ENCODE measurements at places on chromosomes 7 and 10.

DNA sequence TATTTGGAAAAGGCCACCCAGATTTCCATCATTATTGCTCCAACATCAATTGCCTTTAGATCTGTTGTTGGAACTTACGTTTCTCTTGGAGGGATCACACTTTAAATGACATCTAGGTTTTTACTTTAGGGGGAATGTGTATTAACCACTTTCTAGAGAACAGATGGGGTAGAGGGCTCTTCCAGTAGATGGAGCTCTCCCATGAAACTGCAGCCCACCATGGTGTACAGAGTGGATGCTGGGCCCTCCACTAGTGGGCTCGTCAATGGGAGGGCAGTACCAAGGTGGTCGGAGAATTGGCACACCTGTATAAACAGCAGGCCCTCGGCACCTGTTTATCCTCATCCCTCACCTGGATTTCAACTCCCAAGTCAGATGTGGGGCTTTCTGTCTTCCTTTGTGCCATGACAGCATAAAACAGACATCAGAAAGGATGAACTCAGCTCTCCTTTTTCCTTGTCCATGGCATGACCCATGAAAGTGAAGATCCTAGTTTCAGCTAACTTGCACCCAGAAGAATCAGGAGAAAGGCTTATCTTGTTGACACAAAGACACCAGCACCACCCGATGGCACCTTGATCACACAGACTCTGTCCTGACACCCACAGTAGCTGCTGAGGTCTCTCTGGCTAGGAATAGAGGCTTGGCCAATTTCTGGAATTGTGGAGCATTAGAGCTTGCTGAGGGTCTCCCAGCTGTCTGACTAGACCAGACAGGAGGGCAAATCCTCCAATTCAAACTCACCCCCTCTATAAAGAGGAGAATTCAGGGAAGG lies 150.5 kb downstream of the CYP26A1 start:
- peak; percentile 7 for DNase-seq

DNA sequence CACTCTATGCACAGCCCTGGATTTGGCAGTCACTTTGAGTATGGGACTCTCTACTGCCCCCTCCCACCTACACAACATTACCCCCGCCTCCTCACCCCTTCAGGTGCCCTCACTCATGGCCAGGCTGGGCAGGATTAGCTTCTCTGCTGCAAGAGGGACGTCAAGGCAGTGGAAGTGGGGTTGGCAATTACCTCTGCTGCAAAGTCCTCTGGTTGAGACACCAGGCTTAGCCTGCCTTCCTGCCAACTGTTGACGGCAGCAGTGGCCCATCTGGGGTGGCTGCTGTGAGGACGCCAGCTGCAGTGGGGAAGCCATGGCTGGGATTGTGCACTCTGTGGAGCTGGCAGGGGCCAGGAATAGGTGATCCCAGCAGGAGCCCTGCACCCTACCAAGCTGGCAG lies 26.7 kb downstream of the SVIL start:
- no peak for DNase-seq

DNA sequence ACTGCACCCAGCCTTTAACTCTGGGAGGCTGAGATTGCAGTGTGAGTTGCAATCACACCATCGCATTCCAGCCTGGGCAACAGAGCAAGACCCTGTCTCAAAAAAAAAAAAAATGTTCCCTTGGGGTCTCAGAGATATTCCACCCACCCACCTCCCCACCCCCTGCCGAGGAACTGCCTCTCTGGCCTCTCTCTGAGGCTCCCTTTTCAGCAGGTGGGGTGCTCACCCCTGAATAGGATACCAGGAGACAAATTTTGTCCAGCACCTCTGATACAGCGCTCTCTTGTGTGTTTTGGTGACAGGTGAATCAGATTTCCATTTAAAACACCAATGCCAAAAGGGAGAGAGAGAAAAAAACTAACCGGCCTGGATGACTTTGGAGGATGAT lies 92.6 kb upstream of the KIF5B start:
- DNase-seq = no peak

GRCh38 chr10:95840121-95840520 lies 67.7 kb upstream of the CC2D2B start:
- no peak for DNase-seq

- peak; percentile 42 for DNase-seq
These were observed 71.5 kb upstream of the FAM13C start for GRCh38 chr10:59433720-59434428.

- DNase-seq = no peak
These were observed 174.2 kb downstream of the PLXNA4 start for GRCh38 chr7:132402096-132402495.

DNA sequence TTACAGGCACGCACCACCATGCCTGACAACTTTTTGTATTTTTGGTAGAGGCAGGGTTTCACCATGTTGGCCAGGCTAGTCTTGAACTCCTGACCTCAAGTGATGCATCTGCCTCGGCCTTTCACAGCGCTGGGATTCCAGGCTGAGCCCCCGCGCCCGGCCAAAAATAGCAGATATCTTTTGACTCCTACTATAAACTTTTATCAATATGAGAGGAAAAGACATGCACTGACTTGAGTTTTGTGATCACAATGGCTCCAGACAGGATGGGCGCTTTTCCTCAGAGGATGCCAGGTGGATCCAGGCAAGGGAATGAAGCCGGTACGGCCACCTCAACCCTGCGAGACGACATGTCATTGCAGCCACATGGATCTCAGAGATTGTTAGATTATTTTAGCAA lies 123.9 kb downstream of the DNAJB6 start:
- DNase-seq = no peak

- peak; percentile 60 for DNase-seq
These were observed 804 bp downstream of the UNC5B start for GRCh38 chr10:71213127-71213621.

DNA sequence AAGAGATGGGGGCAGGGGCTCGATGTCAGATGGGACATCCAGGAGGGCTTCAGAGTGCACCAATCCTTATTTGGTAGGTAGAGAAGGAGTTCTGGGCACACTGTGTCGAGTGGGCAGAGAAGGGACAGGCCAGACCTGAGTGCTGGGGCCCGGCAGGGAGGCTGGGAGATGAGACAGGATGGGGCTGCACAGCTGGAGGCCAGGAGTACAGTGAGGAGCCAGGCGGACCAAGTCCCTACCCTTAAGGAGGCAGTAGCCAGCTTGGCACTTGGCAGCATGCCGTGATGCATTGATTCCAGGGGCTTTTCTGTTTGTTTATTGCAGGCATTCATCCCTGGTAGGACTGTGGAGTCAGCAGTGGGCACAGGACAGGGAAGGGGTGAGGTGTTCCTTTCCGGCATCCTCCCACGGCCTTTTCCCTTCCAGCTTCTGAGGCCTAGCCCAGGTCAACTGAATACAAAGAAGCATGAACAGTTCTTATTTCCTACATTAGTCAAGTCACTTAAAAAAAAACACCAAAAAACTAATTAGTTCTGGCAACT lies 168.8 kb upstream of the CDCA7L start:
- no peak for DNase-seq

DNA sequence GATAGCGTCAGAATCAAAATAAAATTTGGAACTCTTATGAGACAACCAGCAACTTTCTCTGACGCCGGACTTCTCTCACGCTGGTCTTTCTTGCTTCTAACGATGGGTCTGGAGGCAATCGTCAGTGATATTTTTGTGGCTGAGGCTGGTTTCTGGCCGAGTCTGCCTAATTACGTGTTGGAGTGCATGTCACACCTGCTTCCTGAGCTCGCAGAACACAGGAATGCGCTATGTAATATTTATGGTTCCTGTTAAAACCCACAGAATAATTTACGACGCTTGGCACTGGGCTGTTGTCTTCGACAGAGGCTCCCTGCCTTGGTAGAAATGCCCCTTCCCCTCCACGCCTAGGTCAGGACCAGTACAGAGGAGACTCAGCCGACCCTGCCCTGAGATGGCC lies 64.9 kb downstream of the NPTX2 start:
- DNase-seq = no peak

GRCh38 chr10:5036511-5036910 lies 32.9 kb upstream of the AKR1C2 start:
- no peak for DNase-seq

DNA sequence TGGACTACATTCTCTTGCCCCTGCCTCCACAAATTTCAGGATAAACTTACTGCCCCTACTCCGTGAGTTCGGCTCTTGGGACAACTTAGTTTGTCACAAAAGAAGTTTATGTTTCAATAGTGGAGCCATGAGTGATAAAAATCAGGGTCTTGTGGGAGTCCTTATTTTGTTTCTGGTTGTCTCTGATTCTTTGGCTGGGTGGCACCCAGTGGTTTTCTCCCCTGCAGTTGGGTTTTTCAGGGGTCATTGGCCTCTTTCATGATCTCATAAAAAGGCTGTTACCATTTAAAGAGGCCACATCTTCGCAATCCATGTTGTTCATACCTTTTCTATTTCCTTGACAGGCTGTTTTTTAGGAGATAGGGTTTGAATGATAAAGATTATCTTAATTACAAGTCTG lies 5.5 kb downstream of the TET1 start:
- no peak for DNase-seq

GRCh38 chr10:129136074-129136473 lies 331.0 kb upstream of the MGMT start:
- no peak for DNase-seq

GRCh38 chr7:88172842-88173241 lies 47.0 kb downstream of the SRI start:
- DNase-seq = no peak

- no peak for DNase-seq
These were observed 11.3 kb upstream of the LCOR start for GRCh38 chr10:96820765-96821164.

GRCh38 chr7:141700296-141700847 lies 1.6 kb downstream of the DENND11 start:
- no peak for DNase-seq

DNA sequence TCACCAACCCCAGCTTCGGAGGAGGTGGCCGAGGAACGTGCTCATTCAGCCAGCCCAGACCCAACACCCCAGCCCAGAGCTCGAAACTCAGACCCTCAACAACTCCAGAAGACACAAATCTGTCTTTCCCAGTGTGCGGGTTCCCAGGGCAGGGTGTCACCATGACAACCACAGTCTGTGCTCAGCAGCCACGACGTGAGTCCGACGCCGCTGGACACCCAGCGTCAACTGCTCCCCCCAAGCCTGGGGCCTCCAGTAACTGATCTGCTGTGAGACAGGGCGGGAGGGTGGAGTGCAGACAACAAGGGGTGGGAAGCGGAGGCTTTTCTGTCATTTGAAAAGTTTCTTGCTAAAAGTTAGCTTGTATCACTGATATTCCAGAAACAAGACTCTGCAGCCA lies 167.2 kb downstream of the MAD1L1 start:
- DNase-seq = no peak

GRCh38 chr7:94301024-94301586 lies 93.6 kb upstream of the COL1A2 start:
- DNase-seq = peak; percentile 91

DNA sequence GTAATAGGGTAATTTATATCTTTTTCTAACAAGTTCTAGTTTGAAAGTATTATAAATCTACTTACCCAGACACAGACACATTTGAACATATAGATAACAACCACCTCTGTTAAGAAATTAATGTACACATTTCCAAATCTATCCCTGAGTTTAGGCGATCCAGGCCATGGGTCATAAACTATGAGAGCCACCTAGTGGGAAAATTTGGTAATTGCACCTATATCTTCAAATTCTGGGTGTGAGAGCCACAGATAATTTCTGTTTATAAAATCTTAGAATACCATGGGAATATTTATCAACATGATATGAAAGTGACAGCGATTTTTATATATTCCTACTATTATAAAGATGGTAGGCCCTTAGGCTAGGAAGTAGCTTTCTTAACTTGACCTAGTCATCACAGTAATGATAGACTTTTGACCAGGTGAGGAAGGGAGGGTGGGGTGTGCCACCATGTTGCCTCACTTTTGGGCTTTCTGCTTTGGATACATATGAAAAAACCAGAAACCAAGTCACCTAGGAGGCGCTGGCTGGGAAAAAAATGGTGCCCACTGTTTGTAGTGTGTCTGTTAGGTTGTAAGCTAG lies 8.0 kb upstream of the EPHA1 start:
- DNase-seq = peak; percentile 80

GRCh38 chr7:137743021-137743420 lies 103.8 kb downstream of the DGKI start:
- DNase-seq = no peak

DNA sequence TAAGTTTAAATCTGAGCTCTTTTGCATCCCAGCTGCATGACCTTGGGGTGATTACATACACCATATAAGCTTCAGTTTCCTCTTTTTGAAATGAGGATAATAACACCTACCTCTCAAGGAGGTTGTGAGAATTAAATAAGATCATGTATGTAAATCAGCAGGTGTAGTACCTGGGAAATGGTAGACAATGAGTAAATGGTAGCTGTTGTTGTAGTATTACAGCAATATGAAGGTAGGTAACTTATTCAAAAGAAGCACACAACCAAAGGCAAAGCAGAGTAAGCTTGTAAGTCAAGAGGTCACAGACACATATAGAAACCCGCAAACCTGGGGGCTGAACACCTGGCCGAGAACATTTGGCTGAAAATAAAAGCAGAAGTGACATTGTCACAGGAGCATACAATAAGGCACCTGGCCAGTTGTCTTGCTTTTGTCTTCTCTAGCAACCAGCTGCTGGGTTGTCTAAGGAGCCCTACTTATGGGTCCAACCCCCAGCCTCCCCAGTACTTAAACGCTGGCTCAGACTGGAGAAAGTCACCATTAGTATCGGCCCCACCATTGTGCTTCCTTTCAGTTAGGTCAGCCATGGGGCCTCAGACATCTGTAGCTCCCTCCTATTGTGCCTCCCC lies 203.6 kb upstream of the MKLN1 start:
- DNase-seq = no peak

- peak; percentile 91 for DNase-seq
These were observed 111.5 kb downstream of the CCNY start for GRCh38 chr10:35447693-35448407.

DNA sequence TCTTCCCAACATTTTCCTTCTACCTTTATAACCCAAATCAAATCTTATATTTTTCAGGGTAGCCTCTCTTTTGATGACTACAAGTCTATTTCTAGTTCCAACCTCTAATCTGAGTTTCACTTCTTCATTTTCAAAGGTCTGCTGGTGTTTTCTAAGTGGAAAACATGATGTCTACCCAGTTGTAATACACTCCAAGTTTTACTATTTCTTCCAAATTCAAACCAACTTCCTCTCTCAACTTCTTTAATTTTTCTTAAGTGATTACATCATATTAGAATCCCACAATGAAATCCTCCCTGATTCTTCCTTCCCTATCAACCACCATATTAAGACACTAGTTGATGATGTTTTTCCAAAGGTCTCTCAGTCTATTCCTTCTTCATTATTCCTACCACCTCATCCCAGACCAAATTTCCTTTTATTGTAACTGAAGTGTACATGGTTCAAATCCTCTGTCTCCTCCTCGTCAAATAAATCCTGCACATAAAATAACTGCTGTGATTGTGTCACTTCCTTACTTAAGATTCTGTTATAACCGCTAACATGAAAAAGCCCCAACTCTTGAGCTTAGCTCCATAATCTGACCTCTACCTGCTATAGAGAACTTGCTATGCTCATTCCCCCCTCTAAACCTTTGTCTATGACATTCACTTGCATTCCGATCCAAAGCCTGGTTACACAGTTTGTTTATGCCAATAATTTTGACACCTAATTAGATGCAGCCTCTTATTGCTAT lies 12.7 kb downstream of the TAS2R38 start:
- DNase-seq = no peak

GRCh38 chr10:128286762-128287500 lies 160.7 kb upstream of the MKI67 start:
- DNase-seq = no peak
